ENCODE measurements at places on chromosomes 3 and 15.

- DNase-seq: no peak
Observed at GRCh38 chr3:168161696-168162095, 66.0 kb upstream of the GOLIM4 start.

GRCh38 chr3:62378311-62378789 is 5.0 kb upstream of the FEZF2 start:
- DNase-seq: no peak

DNA sequence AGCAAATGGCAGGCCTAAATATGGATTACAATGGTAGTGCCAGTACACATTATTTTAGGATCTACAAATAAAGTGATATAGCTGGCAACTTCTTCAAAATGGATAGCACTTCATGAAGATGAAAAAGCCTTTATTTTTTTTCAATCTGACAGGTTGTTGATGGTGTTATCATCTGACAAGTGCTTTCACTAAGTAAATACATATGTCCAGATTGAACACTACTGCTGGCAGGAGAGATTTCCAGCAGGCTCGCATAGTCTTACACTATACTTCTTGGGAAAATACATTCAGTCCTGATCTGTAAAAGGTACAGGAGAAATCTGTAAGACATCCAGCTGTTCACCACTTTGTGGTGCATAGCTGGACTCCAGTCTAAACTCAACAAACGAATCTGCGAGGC is 50.9 kb upstream of the ALCAM start:
- DNase-seq: no peak

- no peak for DNase-seq
Observed at GRCh38 chr3:31067004-31067403, 172.5 kb upstream of the GADL1 start.

DNA sequence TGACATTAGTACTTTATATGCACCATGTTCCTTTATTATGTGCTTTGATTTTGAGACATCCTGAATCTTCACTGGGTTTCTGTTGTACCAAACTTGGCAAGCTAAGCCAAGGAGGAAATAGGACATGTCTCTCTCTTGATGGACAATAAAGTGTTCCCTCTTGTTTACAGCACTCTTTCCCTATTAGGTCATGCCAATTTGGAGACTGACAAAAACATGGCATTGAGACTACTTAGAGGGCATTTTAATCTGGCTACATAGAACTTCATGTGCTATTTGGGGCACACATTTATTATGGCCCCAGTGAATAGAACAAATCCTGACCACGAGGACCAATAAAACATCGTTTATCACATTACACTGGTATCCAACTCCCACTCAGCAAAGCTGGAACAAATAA is 85.3 kb upstream of the TNFSF10 start:
- DNase-seq: no peak

- no peak for DNase-seq
Observed at GRCh38 chr3:52245322-52246263, at the start of gene PPM1M. TSS of gene PPM1M (plus strand) at chr3:52245759. CDS start at chr3:52245825, 66 bp downstream.

GRCh38 chr3:52967398-52967797 is 70.0 kb upstream of the STIMATE start:
- no peak for DNase-seq

DNA sequence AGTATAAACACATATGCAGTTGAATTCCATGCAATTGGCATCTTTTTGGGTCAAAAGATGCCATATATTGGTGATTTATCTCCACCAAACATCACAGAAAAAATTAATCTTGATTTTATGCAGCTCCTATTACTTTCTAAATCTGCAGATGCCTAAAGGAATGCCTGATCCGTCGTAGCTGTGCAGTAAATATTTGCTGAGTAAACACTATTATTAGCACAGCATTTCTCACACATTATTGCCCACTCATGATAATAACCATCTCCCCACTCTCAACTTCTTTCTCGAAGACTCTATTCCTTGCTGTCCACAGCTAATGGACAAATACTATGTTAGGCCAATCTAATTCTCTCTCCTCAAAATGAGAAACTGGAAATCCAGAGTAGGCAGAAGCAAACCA is 625.2 kb downstream of the ZIC1 start:
- no peak for DNase-seq

DNA sequence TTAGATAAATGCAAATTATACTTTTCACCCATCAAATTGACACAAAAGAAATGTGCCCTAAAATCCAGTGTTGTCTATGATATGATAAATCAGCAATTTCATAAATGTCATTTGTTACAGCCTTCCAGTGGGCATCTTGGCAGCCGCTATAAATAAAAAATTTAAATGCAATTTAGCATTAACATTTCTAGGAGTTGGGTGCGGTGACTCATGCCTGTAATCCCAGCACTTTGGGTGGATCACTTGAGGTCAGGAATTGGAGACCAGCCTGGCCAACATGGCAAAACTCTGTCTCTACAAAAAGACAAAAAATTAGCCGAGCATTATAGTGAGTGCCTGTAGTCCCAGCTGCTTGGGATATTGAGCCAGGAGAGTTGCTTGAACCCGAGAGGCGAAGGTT is 65.9 kb upstream of the POMGNT2 start:
- DNase-seq: no peak

DNA sequence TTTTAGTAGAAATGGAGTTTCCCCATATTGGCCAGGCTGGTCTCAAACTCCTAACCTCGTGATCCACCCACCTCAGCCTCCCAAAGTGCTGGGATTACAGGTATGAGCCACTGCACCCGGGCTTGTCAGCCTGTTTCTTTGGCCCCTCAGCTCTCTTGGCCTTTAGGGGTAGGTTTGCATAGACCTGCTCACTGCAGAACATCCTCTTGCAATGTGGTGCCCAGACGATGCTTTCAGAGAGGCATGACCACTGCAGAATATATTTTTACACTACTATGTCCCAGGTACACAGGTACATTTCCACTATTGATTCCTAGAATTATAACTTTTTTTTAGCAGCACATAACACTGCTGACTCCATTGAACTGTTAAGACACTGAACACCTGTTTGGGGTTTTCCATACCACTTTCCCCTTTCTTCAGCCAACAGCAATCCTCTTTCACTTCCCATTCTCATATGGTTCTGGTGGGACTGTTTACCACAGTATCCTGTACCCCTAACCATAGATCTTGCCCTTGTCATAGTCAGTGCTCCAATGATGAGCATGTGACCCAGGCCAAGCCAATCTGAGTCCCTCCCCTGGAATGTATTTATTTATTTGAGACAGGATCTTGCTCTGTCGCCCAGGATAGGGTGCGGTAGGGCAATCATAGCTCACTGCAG is 21.1 kb downstream of the CCDC32 start:
- DNase-seq: no peak

DNA sequence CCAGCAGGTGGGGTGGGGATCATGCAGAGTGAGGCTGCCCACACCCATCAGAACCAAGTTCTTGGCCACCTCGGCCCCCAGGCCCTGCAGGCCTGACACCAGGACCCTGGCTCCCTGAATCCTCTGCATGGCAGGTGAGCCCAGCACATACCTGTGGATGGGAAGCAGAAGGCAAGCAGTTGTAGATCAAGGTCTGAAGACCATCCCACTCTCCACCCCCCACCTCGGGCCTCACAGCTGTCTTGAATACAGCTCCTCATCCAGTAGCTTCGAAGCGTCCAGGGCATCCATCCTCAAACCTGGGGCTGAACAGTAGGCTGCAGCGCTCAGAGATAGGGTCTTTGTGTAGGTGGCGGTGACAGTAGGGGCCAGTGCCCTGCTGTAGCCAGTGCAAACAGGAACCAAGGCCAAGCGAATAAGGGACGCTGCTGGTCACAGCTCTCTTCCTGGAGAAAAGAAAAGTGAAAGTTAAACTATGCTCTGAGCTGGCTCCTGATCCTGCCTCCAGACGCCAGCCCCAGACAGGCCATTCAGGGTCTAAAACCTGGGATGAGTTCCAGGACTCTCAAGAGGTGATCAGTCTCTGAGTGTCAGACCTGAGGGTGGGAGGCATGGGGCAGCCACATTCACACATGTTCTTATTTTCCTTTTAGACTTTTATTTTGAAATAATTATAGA is at the start of gene UBA7:
Gene UBA7 (minus strand): TSS at position 457 of the 678 bp plus-strand sequence. CDS start 166 bp downstream, at position 291.
- DNase-seq: peak; percentile 28

DNA sequence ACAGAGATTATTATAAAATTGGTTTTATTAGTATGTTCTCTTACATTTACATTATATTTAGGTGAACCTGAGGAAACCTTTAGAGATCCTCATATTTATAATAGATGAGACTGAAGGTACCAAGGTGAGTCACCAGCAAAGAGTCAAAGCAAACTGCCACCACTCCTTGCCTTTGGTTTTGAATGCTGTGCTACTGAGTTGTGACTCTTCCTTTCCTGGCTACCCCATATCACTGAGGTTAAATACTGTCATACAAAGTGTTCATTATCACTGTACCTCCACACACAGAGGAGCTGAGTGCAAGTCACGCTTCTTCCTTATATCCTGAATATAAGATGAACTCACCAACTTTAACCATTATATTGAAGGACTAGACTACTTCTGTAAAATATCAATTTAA is 168.2 kb downstream of the CBLB start:
- DNase-seq: peak; percentile 29

- DNase-seq: no peak
Observed at GRCh38 chr15:96122077-96123027, 208.1 kb upstream of the NR2F2 start.

- no peak for DNase-seq
Observed at GRCh38 chr15:89673165-89673512, 6.0 kb downstream of the PLIN1 start.

DNA sequence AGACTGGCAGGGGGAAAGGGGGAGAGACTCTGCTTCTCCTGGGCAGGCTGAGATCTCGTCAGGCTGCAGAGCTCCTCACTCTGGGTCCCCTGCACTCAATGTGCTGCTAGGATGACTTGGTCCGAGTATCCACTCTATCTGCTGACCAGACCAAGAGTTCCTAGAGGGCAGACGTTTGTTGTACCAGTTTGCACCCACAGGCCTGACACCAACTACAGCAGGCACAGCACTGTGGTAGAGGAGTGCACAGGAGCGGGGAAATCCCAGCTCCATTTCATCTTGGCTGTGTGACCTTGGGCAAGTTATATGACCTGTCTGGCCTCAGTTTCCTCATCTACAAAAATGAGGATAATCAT is 29.0 kb downstream of the CCDC12 start:
- no peak for DNase-seq

GRCh38 chr15:86558252-86558651 is 478.6 kb downstream of the AGBL1 start:
- DNase-seq: no peak

- no peak for DNase-seq
Observed at GRCh38 chr3:107213044-107213669, 164.1 kb upstream of the CCDC54 start.

GRCh38 chr3:147393943-147394883 is 12.1 kb downstream of the ZIC4 start:
- DNase-seq: no peak

- DNase-seq: no peak
Observed at GRCh38 chr3:15404767-15405166, 22.6 kb downstream of the METTL6 start.

DNA sequence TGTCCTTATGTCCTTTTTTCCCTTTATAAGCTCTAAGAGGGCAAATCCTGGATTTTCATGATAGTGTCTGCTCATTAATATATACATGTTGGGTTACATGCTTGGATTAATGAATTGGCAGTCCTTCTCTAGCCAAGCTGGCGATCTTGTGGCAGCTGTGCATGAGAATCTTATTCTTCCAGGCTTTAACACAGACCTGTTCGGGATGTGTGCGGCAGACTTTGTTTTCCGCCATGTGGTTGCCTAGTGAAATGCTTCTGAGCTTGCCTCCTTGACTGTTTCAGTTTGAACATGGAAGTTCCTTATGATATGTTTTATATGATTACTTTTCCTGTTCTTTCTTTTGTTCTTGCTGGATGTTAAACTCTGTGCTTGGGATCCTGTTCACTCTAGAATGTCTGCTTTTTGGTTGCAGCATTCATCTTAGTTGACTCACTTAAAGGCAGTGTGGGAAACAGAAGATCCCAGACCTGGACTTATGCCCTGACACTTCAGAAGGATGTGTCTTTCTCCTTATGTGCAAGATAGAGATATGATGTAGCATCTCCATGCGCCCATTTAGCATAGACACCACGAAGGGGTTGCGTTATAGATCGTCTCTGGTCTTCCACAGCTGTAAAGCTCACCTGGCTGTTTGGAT is 7.2 kb downstream of the CHCHD6 start:
- no peak for DNase-seq

- DNase-seq: no peak
Observed at GRCh38 chr3:55902221-55902900, 415.3 kb upstream of the WNT5A start.

GRCh38 chr15:77118882-77119321 is 48.0 kb upstream of the TSPAN3 start:
- DNase-seq: peak; percentile 33

GRCh38 chr3:133595341-133595740 is 21.9 kb downstream of the CDV3 start:
- DNase-seq: peak; percentile 46

GRCh38 chr3:30631243-30631904 is 25.0 kb downstream of the TGFBR2 start:
- peak; percentile 48 for DNase-seq

DNA sequence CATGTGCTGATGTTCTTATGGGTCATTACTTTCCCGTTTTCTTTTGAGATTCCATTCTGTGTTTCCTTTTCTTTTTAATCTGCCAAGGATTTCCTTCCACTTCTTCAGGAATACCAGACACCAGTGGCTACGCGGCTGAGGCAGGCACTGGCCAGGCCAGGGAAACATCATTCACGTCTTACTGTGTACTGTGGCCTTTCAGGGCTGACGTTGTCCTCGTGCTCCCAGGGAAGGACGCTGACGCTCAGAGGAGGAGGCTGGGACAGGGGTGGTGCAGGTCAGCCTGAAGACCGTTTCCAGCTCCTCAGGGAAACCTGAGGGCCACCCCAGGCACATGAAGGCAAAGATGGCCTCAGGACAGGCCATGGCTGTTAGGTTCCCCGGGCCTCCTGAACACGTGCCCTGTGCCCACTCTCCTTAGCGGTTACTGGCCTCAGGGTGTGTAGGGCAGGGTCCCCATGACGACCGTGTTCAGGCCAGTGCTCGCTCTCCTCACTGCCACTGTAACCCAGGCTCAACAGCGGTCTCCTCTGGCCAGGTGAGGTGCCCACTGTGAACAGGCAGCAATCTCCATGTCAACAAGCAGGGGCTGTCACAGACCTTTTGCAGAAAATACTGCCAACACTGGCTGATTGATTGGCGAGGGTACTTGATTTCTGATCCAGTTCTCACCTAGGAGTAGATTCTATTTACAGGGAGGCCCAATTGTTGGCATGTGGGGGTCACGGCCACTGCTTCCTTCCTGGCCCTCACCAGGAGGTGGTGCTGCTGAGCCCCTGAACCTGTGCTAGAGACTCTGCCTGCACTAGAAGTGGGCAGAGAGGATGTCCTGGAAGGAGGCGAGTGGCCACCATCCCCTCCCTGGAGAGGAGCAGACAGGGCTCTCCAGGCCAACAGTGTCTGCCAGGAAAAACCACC is 169.5 kb downstream of the ATP10A start:
- peak; percentile 14 for DNase-seq

- DNase-seq: peak; percentile 73
Observed at GRCh38 chr3:13420831-13421765, 976 bp upstream of the NUP210 start.

- DNase-seq: no peak
Observed at GRCh38 chr3:10085738-10086137, 22.3 kb downstream of the FANCD2OS start.

DNA sequence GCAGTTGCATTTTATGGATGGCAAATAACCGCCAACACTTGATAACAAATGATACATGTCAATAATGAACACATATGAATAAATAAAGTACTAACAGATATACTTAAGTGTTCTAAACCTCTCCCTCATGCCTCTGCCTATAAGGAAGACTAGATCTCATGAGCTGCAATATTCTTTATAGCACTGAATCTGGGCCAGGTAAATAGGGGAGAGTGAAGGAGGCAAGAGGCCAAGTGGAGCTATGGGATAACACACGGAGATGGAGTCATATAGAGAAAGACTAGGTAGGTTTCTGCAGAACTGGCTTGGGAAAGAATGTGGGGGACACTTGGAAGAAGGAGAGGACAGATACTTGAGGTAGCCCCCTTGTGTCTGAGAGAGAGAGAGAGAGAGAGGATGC is 354.2 kb upstream of the CFAP20DC start:
- DNase-seq: no peak

All from activated CD4-positive, alpha-beta T cell treated with anti-CD3 and anti-CD28 coated beads for 4 hours (primary cell).